ENCODE measurements at places on chromosomes 3 and 15.

GRCh38 chr15:88974392-88974791 lies 61.2 kb upstream of the MFGE8 start:
- DNase-seq: no peak

GRCh38 chr15:90231028-90232017 lies 2.4 kb downstream of the CIB1 start:
- DNase-seq: no peak

GRCh38 chr3:172036541-172037215 lies 2.7 kb upstream of the FNDC3B start:
- no peak for DNase-seq

- DNase-seq: no peak
Observed at GRCh38 chr15:69595009-69595791, 142.6 kb downstream of the RPLP1 start.

GRCh38 chr3:114496021-114496434 lies 202.2 kb downstream of the TIGIT start:
- DNase-seq: no peak

- DNase-seq: no peak
Observed at GRCh38 chr3:4883011-4883410, 96.2 kb upstream of the BHLHE40 start.

GRCh38 chr15:48679952-48680351 lies 34.4 kb upstream of the FBN1 start:
- no peak for DNase-seq

GRCh38 chr3:32436816-32437189 lies 45.1 kb downstream of the CMTM7 start:
- no peak for DNase-seq

DNA sequence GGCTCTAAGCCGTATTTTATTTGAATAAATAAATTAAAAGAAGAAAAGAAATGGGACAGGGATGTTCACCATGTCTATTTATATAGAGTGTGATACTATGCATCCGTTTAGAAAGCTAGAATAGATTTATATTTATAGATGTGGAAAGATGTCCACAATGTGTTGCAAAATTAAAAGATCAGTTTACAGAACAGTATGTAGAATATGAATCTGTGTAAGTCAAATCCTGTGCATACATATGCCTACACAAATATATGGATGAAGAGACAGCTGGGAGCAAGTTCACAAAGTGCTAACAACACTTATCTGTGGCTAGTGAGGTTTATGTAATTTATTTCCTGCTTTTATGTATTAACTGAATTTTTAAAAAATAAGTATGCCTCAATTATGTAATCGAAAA lies 25.4 kb upstream of the SLMAP start:
- no peak for DNase-seq

GRCh38 chr15:100310513-100311153 lies 31.1 kb downstream of the ADAMTS17 start:
- DNase-seq: no peak

GRCh38 chr3:34261001-34261385 lies 462.6 kb downstream of the PDCD6IP start:
- no peak for DNase-seq

GRCh38 chr3:30598668-30599545 lies 7.5 kb upstream of the TGFBR2 start:
- DNase-seq: no peak

GRCh38 chr3:40877631-40878463 lies 321.5 kb upstream of the CTNNB1 start:
- DNase-seq: no peak

DNA sequence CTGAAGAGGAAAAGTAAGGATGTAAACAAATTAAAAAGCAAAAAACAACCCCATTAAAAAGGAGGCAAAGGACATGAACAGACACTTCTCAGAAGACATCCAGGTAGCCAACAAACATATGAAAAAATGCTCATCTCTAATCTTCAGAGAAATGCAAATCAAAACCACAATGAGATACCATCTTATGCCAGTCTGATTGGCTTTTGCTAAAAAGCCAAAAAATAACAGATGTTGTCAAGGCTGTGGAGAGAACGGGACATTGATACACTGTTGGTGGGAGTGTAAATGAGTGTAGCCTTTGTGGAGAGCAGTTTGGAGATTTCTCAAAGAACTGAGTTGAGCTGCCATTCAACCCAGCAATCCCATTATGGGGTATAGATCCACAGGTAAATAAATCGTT lies 18.6 kb upstream of the RGMA start:
- DNase-seq: no peak

DNA sequence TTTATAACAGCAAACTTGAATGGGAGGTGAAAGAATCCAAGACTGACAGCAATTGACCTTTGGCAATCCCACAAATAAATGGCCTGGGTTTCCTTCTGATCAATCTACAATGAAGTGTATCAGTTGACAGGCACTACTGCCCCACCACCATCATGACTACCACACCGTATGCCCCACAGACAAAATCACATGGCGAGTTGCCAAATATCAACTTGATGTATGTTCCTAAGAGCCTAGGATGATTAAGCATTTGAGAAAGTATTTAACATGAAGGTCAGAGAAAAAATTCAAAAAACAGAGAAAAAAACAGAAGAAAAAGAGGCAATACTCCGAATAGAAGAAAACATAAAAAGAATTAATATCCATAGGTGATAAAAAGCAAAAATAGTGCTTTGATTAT lies 215.9 kb upstream of the STAC start:
- no peak for DNase-seq

DNA sequence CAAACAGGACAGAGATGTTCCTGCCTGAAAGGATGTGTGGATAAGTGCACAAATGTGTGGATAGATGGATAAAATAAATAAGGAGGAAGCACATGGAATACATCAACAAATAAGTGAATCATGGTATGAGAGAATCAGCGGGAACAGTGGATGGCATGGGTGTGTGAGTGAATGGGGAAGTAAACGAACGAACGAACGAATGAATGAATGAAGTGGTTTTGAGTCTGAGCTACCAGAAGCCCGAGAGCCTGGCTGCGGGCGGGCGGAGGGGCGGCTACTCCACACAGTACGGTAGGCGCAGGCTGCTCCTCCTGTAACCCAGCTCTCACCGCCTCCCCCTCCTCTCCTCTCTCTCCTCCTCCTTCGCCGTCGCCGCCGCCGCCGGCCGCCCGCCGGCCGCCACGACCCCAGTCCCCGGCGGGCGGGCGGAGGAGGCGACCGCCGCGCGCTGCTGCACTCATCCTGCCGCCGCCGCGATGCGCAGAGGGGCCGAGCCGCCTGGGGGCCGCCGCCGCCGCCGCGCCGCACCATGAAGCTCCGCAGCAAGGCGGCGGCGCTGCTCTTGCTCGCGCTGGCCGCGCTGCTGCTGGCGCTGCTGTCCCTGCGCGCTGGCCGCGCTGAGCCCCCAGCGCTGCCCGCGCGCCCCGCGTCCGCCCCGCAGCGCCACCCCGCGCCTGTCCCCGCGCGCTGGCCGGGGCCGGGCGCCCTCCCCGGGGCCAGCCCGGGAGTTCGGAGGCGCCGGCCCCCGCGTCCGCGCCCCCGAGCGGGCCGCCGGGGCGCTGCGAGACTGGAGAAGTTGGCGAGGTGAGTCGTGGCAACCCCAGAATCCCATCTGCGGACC lies at the start of gene GXYLT2:
Gene GXYLT2 (plus strand): TSS at position 342 of the 841 bp plus-strand sequence. CDS start 188 bp downstream, at position 530.
- DNase-seq: peak; percentile 32

- DNase-seq: no peak
Observed at GRCh38 chr15:38620851-38621594, 56.4 kb upstream of the RASGRP1 start.

DNA sequence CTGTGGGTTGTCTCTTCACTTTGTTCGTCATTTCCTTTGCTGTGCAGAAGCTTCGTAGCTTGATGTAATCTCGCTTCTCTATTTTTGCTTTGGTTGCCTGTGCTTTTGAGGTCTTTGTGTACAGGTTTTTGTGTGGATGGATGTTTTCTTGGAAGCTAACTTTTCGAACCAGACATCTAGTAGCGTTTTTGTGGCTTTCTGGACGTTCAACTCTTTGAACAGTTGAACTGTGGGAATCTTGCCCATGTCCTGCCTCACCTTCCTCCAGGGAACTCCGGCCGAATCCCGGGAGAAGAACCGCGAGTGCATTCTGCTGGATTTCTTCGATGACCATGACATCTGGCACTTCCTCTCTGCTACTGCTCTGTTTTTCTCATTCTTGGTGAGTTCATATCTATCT lies 70.6 kb downstream of the USF3 start:
- no peak for DNase-seq

DNA sequence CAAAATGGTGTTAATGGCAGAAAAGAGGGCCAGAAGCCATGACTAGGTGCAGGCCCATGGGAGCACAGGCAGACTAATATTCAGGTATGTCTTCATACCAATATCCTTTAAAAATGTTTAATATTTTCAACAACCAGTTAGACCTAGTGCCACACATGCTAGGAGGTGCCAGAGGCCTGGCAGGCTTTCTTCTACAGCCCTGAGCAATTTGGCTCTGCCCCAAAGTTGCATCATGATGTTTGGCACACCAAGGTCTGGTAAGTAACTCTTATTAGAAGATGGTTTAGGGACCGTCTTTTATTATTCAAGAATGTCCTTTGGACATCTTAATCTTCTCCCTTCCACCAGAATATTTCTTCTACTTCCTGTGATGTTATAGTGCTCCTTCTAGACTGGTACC lies 34.8 kb downstream of the MITF start:
- no peak for DNase-seq

GRCh38 chr15:89074402-89075012 lies 13.7 kb upstream of the ABHD2 start:
- DNase-seq: no peak

DNA sequence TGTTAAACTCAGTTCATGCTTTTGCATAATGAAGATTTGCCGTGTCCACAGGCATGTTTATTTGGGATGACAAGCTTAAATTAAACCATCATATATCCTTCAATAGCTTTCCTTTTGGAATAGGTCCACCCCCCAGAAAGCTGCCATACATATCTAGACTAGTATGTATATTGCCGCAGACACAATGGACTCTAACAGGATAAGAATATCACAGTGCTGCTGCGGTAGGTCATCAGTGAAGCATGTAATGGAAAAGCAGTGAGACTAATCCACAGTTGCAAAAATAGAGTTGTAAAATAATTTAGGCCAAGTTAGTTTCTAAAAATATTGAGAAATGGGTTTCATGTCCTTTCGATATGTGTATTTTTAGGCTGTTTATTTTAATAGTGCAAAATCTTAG lies 819.9 kb upstream of the DPPA4 start:
- DNase-seq: no peak

- no peak for DNase-seq
Observed at GRCh38 chr15:45674677-45675076, 39.8 kb downstream of the SQOR start.

DNA sequence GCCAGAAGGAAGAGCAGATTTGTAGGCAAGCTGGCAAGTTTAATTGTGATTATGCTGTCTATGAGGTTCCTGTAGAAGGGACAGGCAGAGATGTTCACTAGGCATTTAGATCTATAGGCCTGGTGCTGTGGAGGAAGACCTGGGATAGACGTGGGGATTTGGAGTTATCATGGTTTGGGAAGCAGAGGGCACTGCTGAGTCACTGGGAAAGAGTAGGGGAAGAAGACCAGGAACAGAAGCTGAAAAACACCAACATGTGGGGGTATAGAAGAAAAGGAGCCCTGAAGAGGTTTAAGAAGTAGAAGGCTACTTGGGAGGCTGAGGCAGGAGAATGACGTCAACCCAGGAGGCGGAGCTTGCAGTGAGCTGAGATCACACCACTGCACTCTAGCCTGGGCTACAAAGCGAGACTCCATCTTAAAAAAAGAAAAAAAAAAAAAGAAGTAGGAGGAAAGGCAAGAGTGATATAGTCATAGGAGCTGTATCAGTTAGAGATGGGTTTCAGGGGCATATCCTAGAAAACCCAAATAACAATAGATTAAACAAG lies 19.3 kb downstream of the GRK7 start:
- DNase-seq: no peak

DNA sequence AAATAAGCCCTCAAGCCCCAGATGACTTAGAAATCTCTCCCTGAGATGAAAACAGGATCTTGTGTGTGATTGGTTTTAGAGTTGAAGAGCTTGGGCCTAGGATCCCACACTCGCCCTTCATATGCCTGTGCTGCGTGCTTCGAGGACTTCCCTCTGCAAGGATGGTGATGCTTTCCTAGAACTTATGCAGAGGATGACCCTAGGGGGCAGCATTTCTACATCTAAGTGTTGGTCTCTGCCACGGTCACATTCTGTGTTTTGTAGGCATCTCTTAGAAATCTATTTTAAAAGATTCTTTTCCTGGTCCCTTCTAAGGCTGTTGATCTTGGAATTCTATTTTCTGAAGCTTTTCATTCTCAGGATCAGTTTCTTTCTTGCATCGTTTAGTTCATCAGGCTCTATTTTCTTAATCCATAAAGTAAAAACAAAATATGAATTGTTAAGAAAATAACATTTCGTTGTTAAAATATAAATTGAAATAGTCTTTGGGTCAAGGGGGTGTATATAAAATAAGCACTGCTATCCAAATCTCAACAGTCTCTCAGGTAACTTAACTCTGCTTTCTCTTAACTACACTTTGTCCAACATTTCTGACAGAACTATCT lies 45.7 kb downstream of the WDR76 start:
- peak; percentile 41 for DNase-seq

DNA sequence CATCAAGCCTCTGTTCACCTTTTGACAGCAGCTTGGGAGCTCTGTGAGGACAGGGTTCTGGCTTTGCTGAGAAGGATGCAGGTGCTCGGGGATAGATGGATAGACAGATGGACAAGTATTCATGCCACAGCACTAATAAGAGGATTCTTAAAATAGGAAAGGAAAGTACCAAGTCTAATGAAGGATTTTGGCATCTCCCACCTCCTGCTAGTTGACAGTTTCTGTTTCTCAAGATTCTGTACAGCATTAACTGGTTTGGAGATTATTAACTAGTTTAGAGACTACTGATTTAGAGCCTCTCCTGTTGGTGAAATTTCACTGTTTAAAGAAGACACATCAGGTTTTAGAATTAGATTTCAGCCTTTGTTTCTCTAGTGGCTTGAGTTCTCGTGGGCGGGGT lies 152.3 kb downstream of the CACNA1D start:
- DNase-seq: no peak

GRCh38 chr3:159077860-159078259 lies 276.0 kb downstream of the MFSD1 start:
- DNase-seq: no peak

GRCh38 chr3:19046440-19046839 lies 101.9 kb upstream of the KCNH8 start:
- DNase-seq: peak; percentile 21

GRCh38 chr15:40157778-40158447 lies 3.0 kb upstream of the BUB1B start:
- DNase-seq: no peak

- peak; percentile 70 for DNase-seq
Observed at GRCh38 chr3:45817831-45818522, 21.6 kb upstream of the SLC6A20 start.

DNA sequence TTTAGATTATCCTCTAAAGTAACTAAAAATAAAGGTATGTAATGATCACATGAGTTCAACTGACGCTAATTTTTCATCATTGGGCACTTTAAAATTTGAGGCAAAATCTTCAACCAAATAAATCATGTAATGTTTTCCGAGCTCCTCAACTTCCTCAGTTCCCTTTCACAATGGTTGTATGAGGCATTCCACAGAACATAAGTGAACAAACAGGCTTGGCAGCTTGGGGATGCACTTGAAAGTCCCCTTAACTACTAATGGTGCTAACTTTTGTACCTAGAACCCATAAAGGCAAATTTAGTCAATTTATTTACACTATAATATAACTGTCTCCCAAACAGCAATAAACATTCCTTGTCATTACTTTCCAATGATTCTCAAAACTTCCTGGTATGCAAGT lies 1137.9 kb downstream of the ROBO2 start:
- no peak for DNase-seq

Data from MM.1S (cell line).